Dorsolateral prefrontal cortex (tissue), 122 donors: ENCODE measurements at places on chromosomes 5 and 9.

GRCh38 chr9:83219154-83219923 is 156.4 kb upstream of the RASEF start:
- peak; percentile 55 for DNase-seq

DNA sequence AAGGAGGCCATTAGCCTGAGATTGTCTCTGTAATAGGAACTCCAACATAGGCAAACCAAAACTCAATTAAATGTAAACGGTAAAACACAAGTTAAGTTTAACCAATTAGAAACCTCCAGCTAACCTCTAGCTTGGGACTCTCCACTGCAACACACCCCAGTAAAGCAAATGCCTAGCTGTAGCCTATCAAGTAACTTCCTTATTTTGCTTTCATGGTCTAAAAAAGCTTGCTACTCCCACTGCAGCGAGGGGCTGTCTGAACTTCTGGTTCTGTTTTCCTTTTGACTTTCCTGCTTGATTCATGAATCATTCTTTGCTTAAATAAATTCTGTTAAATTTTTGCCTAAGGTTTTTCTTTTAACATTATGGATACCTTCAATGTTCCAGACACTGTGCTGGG is 24.4 kb upstream of the C5orf46 start:
- DNase-seq = no peak

- no peak for DNase-seq
Observed at GRCh38 chr9:130157079-130157478, 15.1 kb upstream of the NCS1 start.

DNA sequence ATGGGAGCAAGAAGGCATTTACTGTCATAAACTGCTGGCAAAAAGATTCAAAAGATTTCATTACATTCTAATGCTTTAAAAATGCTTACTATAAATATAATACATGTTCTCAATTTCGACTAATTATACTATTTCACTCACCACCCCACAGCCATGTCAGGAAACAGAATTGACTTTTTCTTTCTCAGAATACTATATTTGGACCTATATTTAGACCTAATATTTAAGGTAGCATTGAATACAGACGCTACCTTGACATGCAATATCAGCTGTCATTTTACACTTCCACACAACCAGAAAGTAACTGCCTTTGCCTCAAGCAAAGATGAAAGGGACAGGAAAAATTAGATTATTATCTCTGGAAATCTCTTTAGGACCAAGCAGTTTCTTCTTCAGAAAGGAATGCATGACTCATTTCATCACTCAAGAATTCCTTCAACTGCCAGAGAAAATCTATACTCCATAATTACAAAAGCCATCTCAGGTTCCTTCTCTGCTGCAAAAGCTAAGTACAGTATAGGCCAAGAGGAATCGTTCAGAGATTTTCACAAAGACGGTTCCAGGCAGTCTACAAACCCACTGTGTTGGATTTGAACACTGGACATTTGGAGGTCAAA is 11.8 kb upstream of the UBE2QL1 start:
- DNase-seq = no peak

GRCh38 chr9:14031060-14031414 is 282.9 kb downstream of the NFIB start:
- DNase-seq = no peak

GRCh38 chr9:133492061-133493021 is 13.4 kb upstream of the SLC2A6 start:
- DNase-seq = no peak

- DNase-seq = no peak
Observed at GRCh38 chr9:37157726-37158377, 37.5 kb downstream of the ZCCHC7 start.

GRCh38 chr5:137372016-137372772 is 126.9 kb downstream of the SPOCK1 start:
- DNase-seq = no peak

- no peak for DNase-seq
Observed at GRCh38 chr5:56517011-56517416, 283.9 kb upstream of the ANKRD55 start.

DNA sequence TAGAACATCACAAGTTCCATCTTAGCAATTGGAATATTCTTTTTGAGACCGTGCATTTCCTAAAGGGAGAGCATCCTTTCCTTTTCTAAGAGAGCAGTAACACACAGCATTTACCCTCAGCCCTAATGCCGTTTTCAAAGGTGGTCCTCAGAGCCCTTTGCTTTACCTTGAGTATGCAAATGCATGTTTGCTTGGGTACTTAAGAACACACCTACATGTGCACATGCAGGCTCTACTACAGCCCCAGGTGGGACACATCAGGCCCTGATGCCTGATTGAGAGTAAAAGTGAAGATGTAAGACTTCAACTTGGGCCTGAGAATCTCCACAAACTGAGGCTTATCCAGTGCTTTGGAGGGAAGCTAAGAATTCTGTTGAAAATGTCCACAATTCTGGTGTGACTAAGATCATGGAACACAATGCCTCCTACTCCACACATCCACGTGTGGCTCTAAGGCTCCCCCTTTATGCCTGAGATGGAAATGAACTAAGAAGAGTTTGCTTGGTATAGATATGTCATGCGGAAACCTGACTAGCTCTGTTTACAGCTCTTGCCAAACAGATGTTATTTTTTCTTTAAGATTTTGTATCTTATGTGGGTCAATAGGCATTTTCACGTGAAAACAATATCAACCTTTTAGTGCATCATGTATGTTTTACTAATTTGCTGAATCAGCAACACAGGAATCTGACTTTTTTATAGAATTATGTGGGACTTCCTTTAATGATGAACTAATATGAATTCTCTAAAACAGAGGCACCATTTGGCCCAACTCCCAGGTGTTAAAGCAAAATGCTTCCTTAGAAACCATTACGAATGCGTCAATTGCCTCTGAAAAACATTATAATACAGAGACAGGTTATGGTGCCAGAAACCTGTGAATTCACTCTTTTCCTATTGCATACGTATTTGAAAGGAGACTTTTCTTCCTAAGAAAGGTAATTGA is 48.9 kb upstream of the SLC2A8 start:
- no peak for DNase-seq

GRCh38 chr9:35414889-35415288 is 75.0 kb upstream of the RUSC2 start:
- no peak for DNase-seq

GRCh38 chr5:150540615-150541396 is 32.9 kb downstream of the NDST1 start:
- no peak for DNase-seq

DNA sequence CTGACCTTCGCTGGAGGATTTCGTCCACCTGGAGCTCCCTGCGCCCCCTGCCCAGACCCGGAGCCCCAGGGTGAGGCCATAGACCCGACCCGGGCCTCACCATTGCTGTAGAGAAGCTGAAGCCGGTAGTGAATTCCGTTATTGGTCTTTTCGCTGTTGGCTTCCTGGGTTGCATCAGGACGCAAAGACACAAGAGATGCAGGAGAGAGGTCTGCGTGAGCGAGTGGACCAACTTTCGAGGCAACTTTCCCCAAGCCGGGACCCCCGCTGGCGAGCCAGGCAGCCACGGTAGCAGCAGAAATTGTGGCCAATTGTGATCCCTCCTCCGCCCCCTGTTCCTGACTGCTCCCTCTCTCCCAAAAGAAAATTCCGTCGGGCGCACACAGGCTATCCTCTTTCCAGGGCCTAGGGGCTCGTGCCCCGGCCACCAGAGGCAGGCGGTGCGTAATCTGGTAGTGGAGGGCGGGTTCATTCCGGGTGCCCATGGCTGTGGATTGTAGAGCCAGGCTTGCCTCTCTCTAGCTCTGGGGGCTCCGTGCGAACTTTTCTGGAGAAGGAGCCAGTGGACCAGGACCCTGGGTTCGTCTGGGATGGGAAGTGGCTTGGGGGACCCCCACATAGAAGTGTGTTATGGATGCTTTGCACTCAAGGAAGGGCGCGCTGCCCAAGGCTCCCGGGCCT is 3.3 kb downstream of the EBF1 start:
- DNase-seq = no peak

GRCh38 chr5:132484391-132484725 is 6.2 kb downstream of the IRF1 start:
- no peak for DNase-seq

- DNase-seq = no peak
Observed at GRCh38 chr5:93911609-93912008, 170.2 kb upstream of the POU5F2 start.

DNA sequence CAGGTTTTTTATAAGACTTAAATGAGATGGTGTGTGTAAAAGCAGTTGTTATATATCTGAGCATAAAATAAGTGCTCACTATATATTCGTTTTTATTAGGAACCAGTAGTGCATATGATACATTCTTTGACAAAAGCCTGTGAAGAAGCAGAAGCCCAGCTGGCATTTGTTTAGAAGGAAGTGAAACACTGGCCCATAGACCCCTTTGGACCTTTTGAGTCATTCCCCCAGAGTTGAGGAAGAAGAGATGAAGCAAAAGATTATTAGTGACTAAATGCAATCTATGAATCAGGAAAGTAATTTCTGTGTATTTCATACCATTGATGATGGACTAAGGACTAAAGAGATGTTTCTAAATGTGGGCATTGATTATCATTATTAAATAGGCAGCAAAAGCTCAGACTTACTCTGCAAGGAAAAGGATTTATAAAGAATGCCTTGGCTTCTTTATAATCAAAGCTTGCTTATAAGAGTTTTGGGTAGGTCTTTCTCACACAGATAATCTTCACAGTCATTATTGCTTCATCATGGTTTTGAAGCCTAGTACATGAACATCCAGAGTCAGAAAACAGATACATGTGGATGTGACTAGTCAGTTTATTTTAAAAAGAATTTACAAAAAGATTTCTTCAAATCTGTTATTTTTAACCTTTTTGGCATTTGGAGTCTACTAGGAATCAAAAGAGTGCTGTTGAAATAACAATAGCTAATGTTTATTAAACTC is 16.9 kb upstream of the FER start:
- no peak for DNase-seq

DNA sequence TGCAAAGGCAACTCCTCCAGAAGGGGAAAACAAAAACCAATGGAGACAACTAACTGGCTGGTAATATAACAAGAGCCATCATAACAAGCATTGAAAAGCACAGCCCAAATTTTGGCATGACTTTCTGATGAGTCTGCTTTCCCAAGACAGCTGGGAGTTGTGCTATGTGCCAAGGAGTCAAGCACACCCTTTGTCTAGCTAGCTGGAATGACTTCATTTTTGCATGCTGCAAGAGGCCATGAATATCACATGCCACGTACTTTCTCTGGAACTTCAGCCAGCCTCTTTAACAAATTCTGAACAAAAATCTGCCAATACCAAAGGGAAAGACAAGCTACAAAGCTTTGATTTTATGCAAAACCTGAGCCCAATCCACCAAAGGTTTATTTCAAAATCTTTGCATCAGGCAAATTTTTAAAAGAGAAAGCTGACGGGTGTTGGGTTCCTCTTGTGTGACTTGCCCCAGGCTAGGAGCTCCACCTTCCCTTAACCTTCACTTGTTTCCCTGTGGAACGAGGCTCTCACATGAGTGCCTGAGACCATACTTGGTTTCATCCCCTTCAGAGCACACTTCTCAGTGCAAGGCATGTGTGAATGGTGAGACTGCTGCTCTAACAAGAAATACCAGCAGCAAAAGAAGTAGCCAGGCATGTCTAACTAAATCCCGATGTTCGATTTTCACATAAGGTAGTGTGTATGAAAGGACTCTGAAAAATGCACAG is 47.3 kb downstream of the S1PR3 start:
- no peak for DNase-seq

GRCh38 chr9:113858282-113858681 is 17.8 kb upstream of the ZNF618 start:
- DNase-seq = no peak

DNA sequence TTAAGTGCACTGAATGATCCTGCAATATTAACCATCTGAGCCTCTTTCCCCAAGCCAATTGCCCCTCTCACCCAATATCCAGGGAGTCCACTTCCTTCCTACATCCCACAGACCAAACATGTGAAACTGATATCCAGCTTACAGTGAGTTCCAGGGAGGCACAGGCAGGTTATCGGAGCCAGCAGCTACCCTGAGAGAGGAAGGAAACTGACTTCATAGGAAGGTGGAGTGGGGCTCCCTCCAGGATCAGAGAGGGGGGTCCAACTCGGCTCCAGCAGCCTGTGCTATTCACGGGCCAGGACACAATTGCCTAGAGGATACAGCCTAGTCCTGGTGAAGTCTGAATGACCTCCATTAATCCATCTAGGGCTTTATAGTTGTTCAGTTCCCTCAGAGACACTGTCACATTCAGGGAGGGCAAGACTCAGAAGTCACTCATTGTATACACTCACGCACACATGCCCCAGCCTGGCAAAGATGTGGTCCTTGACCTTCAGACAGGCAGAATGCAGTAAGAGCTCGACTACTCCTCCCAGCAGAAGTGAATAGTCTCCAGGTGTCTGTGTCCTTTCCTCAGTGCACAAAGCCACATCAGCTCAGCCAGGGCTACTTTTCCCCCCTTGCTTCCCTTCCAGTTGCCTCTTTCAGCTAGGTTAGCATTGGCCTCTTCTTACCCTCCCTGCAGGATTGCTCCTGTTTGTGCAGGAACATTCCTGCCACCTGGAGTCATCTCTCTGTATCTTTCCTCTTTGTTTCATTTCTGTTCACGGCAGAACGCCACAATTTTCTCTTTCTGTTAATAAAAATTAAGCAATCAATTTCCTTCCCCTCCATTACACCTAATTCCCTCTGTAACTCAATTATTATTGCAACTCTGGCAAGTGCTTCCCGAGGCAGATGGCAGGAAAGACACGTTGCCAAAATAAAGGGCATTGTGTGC is 501.7 kb downstream of the ARHGEF28 start:
- no peak for DNase-seq

DNA sequence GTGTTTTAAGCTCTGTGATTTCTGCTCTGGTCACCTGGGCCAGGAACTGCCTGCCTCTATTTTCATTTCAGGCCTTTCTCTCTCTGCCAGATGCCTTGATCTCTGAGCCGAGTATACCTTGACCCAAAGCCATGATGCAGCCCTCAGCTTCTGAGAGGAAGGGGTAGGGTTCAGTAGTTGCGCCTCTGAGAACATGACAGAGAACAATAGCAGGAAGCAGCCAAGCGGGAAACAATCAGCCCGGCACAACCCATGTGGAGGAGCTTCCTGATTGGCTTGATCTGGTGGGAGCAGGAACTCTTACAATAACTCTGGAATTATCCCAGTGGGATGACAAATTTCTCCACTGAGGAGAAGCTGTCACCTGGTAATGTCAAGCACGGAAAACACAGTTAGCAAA is 127.4 kb downstream of the PALM2AKAP2 start:
- DNase-seq = no peak

DNA sequence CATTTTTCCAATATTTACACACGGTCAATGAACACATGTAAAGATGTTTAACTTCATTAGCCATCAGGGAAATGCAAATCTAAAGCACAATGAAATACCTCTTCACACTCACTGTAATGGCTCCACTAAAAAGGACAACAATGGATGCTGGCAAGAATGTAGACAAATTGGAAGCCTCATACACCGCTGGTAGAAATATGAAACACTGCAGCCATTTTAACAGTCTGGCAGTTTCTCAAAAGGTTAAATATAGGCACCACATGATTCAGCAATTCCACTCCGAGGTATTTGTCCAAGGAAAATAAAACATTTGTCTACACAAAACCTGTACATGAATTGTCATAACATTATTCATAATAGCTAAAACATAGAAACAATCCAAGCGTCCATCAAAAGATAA is 20.0 kb downstream of the RNF145 start:
- no peak for DNase-seq

GRCh38 chr5:159147976-159148375 is 48.3 kb upstream of the EBF1 start:
- DNase-seq = no peak
